ENCODE measurements at places on chromosomes 4 and X.

DNA sequence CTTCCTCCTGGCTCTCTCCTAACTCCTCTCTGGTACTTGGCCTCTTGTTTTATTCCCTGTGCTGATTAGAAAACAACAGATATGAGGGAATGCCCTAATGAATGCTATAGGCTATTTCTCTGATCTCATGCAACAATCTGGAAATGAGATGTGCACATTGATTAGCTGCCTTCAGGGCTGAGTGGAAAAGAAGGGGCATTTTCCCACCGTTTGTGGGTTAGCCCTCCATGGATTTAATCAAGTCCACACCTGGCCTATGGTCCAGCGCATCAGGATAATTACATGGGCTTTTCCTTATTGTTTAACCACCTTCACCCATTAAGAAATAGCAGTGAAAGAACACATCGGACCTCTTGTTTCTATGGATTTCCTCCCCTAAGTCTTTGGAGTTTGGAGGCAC is 70.0 kb downstream of the CAPN6 start:
- DNase-seq, result no peak

DNA sequence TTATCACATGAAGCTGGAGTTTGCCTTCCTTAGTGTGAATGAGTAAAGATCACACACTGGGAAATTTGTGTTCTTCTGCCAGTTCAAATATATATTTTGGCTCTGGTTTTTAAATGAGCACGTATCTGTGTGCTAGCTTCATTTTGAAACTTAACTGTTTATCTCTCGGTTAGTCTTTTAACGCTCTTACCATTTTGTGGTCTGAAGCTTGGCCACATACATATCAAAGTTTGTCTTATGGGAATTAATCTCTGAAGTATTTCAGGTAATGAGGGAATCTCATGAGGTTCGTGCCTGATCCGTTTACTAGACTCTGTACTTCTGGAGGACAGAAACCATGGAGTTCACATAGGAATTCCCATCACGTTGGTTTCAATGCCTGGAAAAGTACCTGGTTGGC is 13.8 kb downstream of the ATP10D start:
- no peak for DNase-seq

GRCh38 chr4:66178906-66179305 is 508.6 kb upstream of the EPHA5 start:
- no peak for DNase-seq

DNA sequence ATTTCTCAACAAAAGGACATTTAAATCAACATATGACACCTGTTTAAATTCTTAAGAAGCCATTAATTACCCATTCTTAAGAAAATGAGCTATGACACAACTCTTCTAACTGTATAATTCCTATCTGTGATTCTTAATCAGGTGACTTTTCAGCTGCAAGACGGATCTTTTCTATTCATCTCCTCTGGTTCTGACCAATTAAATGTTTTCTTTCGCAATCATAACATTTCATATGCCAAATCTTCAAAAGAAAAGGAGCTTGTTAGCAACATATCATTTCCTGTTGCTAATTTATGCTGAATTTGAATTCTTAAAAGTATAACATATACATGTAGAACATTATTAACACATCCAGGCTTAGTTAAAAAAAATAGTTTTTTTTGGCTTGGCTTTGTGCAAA is 62.5 kb downstream of the SEL1L3 start:
- DNase-seq, result no peak

DNA sequence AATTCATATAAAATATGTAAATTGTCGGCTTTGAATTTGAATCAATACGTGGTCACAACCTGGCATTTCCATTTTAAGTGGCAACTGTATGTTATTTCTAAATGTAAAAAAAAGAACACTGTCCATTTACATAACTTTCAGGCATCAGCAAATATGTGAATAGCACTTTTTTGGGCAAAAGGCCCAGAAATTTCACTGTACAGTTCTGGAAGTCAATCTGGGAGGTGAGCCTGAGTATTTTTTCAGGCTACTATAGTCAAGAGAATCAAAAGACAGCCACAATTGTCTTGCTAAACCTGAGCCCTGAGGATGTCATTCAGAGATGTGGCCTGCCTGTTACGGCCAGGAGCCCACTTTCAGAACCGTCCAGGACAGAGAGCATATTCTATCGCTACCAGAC is 543.9 kb upstream of the MAGEB2 start:
- DNase-seq, result no peak

- DNase-seq, result no peak
Measured at GRCh38 chr4:1405636-1406393, 427 bp downstream of the NKX1-1 start.

DNA sequence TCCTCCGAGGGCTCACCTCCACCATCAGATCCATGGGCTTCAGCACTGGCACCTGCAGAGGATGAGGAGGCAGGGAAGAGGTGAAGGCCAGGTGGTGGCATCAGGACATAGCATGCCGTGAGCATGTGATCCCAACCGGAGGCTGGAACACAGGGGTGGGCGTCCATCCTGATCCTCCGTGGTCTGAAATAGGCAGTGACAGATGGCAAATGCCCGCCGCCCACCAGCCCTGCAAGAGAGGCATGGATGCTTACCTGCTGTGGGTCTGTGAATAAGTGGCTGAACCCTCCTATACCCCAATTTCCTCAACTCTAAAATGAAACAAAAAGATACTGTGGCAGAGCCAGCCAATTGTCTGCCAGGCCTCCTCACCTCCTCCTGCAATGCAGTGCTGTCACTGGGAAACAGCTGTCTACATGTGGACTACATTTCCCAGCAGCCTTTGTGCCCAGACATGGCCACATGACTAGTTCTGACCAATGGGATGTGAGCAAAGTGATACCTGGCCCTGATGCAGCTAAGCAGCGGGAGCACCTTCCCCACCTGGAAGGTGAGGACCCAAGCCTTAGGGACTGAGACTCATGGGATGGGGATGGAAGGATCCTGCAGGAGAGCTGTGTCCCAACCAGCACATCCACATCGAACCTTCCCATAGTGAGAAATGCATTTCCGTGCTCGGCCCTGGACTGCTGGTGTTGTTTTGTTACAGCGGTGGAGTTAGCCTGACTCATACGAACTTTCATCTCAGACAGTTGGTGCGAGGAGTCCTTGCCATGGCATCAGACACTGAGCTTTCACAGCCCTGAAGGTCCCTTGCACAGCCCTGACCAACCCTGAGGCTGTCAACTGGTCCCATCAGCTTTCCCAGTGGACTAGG is 99.5 kb downstream of the PPP2R2C start:
- no peak for DNase-seq

DNA sequence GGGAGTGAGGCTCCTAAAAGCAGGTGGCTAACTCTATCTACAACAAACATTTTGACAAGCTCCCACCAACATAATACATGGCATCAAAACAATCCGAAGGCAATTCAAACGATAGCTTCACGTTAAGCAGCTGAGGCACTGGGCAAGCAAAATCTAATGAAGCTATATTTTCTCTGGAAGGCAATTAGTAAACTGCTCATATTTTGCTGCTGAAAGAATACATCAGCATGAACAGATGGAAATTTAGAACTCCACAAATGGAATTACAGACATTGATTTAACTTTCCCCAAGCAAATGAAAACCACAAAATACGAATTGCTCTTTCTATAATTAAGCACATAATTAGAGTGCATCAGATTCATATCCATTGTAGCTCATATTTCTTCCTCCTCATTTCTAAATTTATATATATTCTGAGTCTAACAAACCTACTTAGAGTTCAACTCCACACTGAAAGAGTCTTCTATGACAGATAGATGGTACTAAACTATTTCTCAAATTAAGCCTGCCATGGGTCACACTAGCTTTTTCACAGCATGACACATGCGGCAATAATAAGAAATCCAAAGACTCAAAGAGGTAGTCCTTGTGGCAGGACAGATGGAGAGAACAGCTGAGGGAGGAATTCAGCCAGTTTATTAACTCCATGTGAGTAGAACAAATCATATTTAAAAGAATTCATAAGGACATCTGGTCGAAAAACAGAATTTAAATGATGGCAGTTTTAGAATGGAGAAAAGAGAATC is 305.4 kb downstream of the MAPK10 start:
- DNase-seq, result peak; percentile 59

DNA sequence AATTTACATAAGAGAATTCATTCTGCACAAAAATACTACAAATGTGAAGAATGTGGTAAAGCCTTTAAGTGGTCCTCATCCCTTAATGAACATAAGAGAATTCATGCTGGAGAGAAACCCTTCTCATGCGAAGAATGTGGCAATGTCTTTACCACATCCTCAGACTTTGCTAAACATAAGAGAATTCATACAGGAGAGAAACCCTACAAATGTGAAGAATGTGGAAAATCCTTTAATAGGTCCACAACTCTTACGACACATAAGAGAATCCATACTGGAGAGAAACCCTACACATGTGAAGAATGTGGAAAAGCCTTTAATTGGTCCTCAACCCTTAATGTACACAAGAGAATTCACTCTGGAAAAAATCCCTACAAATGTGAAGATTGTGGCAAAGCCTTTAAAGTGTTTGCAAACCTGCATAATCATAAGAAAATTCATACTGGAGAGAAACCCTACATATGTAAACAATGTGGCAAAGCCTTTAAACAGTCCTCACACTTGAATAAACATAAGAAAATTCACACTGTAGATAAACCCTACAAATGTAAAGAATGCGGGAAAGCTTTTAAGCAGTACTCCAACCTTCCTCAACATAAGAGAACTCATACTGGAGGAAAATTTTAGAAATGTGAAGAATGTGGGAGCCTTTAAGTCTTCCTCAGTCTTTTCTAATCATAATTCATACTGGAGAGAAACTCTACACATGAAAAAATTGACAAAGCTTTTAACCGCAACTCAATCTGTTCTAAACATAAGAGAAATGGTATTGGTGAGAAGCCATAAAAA is 37.4 kb downstream of the ZNF718 start:
- no peak for DNase-seq

DNA sequence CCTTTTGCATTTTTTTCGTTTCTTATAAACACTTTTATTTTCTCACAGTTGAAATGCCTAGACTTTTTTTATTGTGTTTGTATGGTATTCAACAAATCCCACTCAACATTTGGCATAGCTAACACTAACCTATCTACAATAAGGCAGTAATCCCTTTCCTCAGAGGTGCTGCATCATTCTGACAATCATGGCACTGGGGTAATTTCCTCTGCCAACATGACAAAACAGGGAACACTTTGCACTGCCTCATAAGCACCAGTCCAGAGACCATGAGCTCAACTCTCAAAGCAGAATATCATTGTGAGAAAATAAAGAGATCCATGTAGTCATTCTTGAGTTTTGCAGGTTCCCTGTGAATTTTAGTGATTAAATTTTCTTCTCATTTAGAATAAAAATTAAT is 183.8 kb upstream of the INTU start:
- DNase-seq, result peak; percentile 34
